ENCODE measurements at places on chromosomes 1 and 21.

- no peak for DNase-seq
Measured at GRCh38 chr1:203104789-203105390, 19.1 kb upstream of the MYOG start.

DNA sequence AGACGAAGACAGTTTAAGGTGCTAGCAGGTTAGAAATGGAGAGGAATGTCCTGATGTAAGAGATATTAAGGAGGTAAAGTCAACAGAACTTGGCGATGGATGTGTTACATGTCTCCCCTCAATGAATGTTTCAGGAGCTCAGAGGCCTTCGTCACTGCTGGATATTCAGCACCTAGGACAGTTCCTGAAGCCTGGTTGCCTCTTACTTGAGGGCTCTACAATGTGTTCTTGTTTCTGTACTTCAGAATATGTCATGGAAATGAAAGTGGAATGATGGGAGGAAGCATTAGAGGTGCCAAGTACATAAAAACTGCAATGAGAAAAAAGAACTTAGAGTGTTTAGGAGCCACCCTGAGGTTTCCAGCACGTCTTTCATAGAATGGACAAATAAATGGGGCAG, 17.7 kb downstream of the TNR start:
- DNase-seq: no peak

DNA sequence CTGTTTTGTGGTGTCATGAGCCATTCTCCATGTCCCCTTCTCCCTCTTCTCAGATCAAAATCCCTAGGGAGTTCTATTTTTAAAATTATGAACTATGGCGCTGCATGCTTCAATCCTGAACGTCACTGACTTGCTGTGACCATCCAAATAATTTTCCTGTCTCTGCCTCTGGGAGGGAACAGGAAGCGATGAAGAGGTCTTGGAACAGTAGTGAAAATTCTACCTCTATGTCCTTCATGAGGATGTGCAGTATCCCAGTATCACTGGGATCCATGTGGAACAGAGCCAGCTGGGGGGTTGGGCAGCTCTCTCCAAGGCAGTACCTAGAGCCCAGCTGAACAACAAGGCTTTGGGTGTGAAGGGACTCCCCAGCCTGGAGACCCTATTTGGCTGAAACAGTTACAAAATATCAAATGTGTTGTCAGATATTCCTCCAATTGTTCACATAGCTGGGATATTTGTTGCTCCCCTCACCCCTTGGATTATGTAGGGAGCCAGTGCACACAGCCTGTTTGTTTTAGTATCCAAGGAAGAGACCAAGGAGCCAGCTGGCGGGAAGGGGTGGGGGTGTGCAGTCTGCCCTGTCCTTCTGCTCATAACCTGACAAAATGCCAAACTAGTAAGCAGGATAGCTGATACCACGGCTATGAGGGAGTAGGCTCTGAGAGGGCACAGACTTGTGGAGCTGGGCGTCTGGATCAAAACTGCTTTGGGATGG, 7.6 kb downstream of the DCLRE1B start:
- DNase-seq: no peak

DNA sequence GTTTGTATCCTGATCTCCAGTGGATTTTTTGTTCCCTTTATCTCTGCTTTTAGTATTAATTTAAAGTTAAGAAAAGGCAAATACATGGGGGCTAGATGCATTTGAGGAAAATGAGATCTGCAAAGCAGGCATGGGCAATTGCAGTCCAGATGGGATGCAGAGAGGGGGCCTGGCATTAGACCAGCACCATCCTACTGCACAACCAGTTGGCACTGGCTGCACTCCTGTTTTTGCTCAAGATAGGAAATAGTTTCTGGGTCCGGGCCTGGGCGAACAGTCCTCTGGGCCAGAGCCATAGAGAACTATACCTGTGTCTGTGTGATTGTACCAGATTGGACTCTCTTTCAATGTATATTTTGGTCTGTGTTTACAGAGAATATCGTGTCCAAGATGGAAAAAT, 34.0 kb upstream of the LEPR start:
- no peak for DNase-seq

DNA sequence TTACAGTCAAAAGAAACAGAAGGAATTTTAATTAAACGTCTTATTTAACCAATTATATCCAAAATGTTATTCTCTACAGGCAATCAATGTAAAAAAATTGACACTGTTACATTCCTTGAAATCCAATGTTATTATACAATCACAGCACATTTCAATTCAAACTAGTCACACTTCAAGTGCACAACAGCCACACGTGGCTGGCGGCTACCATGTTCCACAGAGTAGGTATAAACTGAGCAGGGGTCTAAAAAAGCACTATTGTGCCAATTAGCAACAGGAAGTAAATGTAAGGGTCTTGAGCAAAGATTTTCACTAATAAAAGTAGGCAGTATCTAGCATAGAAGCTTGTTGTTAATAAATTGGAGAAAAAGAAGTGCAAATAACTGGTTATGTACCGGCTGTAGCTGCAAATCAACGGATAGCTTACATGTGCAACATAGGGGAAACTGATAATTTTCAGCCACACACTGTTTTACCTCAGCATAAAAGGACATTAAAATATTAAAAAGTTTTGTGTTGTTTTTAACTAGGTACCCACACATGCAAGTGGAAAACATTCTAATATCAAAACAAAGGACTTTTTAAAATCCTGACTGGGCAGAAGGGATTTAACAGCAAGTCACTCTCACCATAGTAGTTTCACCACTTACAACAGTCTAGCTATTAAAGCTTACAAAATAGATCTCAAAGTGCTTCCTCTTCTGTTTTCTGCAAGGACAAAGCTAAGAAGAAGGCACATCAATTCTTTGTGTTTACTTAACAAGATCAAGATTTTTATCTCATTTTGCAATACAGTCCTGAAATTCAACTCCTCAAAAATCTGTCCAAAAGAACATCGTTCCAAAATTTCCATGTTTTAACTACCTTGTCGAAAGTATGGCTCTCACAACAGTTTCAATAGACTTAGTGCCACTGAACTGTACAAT, 2.5 kb downstream of the CSDE1 start:
- DNase-seq: no peak

- DNase-seq: no peak
Measured at GRCh38 chr1:1090424-1091343, 16.6 kb upstream of the RNF223 start.

- no peak for DNase-seq
Measured at GRCh38 chr1:18957532-18958300, 1.2 kb upstream of the IFFO2 start.

DNA sequence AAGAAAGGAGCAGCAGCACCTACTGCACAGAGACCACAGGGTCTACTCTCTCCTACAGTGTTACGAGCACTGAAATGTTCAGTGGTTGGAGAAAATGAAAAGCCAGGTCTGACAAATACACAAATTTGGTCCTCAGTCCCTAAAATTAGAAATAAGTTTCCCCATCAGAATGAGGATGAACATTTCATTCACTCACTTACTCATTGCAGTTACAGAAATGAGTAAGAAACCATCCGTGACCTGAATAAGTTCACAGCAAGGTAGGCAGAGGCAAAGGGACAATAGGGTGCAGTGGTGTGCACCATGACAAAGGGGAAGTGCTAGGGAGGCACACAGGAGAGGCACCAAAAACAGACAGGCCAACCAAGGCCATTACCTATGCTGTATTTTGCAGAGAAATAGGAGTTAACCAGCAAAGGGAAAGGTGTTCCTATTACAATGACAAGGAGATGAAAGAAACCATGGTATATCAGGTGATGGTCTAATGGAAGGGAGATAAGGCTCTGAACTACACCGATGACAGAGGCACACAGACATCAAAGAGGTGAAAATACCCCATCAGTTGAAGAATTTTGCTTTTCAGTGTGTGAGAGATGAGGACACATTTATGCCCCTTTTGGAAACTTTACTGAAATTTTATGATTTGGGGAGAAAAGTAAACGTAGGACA, 29.4 kb downstream of the VAV3 start:
- DNase-seq: no peak

- DNase-seq: no peak
Measured at GRCh38 chr1:155196893-155197638, 10.6 kb downstream of the THBS3 start.

GRCh38 chr1:218377143-218377660, 32.1 kb downstream of the TGFB2 start:
- no peak for DNase-seq

GRCh38 chr1:244451539-244451950, at the start of gene ADSS2:
TSS of gene ADSS2 (minus strand) at chr1:244451909. CDS start at chr1:244451817, 92 bp downstream.
- peak; percentile 59 for DNase-seq

GRCh38 chr1:100794748-100795645, 75.5 kb downstream of the VCAM1 start:
- DNase-seq: no peak

DNA sequence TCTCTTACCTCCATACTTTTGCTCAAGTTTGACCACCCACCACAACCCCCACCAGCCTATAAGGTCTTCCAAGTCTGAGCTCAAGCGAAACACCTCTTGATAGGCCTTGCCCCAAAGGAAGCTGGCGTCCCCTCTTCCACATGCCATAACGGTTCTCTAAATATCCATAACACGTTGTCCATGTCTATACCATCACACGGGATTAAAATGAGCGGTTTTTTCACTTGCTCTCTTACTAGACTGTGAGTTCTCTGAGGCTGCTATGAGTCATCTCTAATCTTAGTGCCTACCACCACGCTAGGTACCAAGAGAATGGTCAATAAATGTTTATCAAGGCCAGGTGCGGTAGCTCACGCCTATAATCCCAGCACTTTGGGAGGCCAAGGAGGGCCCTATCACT, 41.0 kb downstream of the WASF2 start:
- DNase-seq: no peak

DNA sequence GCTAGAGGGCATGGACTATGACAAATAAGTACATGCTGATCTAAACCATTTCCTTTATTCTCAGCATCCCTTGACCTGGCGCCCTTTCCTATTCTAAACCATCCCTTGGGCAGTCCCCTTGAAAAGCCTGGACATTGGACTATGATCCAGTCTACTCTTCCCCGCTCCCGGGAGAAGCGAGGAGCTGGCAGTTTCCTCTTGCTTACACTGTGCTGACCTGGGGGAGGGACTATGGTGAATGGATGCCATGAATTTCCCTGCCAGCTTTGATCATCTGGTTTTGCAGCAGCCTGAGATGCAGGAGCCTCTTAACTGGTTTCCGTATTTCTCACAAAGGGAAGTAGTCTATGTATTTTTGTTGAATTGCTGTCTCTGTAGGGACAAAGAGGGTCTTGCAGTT, 121.7 kb downstream of the KIF26B start:
- no peak for DNase-seq

- DNase-seq: no peak
Measured at GRCh38 chr1:232891071-232891470, 59.3 kb upstream of the NTPCR start.

GRCh38 chr1:22037520-22037919, 15.0 kb upstream of the CDC42 start:
- no peak for DNase-seq

DNA sequence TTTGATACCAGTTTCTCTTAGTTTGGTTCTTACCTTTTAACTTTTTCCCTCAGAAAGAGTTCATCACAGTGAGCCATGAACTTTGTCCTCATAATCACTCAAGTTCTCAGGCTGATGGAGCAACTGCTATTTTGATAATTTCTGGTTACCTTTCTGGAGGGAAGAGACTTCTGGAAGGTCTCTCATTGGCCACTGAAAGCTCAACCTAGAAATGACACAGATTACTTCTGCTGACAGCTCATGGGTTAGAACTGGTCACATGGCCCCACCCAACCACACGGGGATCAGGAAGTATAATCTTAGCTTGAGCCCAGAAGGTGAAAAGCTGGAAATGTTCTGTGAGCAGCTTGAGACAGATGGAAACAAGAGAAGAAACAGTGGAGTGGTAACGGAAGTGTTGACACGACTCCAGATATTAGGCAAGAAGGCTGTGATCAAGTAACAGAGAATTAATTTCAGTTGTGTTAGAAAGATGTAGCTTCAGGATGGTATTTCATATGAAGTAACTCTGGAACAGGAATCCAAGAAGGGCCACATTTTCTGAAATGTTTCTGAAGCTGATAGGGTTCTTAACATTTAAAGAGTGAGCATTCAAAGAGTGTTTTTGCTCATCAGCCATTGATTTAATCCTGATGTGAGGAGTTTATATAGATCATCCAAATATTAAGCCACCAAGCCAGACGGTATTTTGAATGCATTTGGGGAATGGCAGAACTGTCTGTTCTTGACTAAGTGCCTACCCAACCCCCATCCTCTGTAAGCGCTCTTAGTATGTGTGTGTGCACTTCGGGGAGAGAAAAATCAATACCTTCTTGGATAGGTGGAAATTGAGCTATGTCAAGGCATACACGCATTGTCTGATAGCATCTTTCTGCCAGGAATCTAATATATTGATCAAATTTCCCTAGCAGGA, 21.9 kb upstream of the XPR1 start:
- DNase-seq: no peak

DNA sequence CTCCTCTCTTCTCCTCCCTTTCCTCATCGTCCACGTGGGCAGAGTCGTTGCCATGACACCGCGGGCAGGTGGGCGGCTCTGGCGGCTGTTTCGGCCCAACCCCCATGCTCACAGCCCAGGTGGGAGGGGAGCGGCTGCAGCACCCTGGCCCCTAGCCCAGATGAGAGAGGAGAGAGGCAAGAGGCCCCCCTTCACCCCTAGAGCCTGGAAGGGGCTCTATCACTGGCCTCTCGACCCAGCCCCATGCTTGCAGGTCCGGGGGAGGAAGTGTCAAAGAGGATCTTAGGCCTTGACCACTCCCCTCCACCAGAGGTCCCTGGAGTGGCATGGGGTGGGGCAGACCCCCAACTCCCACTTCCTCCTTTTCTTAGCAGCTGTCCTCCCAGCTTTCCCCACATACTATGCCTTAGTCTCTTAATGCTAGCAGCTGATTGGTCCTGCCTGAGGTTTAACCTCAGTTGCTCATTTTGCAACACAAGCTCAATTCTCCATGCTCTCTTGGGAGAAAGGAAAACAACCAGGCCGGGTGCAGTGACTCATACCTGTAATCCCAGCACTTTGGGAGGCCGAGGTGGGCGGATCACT, 10.4 kb downstream of the DLGAP3 start:
- no peak for DNase-seq

GRCh38 chr1:11198851-11199594, 9.9 kb downstream of the ANGPTL7 start:
- DNase-seq: peak; percentile 90

DNA sequence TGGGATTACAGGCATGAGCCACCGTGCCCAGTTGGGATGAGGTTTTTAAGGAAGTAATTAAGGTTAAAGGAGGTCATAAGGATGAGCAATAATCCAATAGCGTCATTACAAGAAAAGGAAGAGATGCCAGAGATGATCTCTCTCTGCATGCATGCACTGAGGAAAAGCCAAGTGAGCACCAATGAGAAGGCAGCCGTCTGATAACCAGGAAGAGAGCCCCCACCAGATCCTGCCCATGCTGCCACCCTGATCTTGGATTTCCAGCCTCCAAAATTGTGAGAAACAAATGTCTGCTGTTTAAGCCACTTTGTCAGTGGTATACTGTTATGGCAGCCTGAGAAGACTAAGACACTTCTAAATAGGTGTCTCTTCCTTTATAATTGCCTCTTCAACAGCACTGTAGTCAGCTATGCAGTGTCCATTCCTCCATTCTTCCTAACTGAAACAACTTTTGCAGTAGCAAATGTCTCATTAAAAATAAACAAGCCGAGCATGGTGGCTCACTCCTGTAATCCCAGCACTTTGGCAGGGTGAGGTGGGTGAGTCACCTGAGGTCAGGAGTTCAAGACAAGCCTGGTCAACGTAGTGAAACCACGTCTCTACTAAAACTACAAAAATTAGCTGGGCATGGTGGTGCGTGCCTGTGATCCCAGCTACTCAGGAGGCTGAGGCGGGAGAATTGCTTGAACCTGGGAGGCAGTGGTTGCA, 216.2 kb upstream of the RUNX1 start:
- no peak for DNase-seq

GRCh38 chr1:154391086-154391770, 13.9 kb upstream of the IL6R start:
- no peak for DNase-seq

Measured in NCI-H345 (cell line).